ENCODE measurements at places on chromosomes 7 and 10.

DNA sequence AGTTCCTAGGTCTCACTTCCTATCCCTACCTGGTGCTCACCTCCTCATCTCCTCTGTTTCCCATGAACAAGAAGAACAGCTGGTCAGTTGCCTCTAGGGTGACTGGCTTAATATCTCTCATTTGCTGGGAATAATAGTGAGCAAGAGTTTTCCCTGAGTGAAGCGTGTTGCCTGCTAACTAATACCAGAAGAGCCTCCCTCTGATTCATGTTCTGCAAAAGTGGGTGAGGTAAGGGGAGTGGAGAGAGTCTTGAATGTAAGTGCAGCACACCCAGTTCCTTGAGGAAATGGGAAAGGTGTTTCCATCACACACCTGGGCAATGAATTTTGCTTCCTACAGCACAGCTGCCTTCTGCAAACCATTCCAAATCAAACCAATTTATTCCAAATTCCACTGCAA is 29.6 kb downstream of the FZD1 start:
- DNase-seq, result no peak

DNA sequence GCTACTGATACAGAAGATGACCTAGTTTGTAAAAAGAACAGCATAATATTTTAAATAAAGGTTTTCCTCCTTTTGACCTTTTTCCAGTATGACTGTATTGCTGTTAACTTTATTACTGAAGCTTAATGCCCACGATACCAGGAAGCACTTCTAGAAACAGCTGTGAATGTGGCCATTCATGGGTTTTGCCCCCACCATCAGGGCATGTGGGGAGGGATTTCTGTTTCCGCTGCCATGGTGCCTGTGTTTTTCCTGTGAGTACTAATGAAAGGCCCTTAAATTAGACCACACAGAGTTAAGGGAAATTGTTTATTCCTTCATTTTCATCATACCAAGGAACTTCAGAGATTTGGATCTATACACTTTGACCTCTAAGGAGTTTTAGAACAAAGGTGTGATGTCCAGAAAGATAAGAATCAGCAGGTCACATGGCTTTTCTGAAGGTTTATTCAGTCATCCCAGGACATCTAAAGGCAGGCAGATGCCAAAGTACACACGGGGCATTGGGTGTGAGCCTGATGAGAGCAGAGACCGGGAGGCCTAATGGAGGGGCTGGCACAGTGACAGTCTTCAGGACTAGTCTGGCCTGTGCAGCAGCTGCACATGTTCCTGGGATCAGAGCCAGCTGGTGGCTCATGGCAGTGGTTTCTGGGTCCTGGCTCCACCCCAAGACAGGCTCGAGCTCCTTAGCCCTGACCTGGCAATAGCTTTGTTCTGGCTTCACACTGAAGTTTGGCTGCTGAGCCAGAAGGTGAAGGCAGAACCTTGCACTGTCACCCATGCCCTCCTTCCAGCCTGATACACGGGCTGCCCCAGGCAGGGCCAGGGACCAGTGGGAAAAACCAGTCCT is 190.9 kb downstream of the REEP3 start:
- DNase-seq, result peak; percentile 71

DNA sequence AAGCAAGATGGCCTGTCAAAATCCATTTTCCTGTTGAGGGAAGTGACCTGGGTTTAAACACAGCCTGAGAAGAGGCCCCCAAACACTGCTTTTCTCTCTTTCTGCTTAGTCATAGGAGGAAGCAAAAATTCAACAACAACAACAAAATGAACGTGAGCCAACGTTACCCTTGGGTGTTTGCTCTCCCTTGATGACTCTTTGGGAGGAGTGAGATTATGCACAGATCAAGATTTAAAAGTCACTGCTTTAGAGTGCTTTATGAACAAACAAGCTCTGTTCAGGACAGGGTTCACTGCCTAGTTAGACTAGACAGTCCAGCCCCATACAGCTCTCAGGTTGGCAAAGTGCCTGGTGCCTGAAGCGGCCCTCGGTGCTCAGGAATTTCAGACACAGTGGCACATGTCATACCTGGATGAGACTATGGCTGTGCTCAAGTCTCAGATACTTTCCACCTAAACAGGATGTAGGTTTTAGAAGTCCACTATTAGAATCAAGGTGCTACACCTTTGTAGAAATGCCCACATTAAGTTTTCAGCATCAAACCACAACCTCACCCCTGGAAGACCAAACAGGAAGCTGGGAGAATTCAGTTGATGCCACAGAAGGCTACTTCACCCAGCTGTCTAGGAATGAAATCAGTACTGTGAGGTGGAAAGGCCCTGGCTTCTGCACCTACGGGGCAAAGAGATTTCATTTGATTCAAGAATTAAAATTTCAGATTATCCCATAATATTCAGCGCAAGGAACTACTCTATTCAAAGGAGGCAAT is 38.7 kb downstream of the DENND11 start:
- peak; percentile 60 for DNase-seq

- DNase-seq, result no peak
Measured at GRCh38 chr10:15695852-15696251, 23.9 kb downstream of the ITGA8 start.

DNA sequence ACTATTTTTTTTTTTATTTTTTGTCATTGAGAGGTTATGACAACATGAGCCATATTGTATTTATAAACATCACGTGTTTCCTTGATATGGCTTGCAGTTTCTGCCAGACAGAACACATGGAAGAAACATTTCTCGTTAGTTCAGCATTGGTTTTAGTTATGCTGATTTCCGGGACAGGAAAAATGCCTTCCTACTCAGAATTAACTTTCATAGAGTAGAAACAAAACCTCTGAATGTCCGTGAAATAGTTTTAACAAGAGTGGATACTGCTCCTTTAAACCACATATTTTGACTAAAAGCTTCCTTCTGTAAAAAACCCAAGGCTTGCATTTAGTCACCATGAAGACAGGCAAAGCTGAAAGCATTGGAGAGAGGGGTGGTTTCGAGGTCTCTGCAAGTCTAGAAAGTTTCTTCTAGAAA is 240.4 kb downstream of the KIAA1217 start:
- DNase-seq, result no peak

DNA sequence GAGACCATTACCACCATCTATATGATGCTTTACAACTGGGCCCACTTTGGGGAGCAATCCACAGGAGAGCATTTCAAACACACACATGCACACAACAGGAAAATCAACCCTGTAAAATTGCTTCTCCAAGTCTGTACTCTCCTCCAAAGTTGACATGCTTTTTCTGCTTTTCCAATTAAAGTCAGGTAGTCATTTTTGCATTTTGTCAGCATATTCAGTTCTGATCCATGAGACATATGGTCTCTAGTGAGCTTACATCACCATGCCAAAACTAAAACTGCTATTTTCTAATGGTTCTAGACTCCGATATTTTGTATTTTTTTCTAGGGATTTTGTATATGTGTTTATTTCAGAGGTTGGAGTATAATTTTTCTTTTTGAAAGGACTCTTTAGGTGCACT is 373.5 kb upstream of the LRRTM3 start:
- DNase-seq, result no peak

DNA sequence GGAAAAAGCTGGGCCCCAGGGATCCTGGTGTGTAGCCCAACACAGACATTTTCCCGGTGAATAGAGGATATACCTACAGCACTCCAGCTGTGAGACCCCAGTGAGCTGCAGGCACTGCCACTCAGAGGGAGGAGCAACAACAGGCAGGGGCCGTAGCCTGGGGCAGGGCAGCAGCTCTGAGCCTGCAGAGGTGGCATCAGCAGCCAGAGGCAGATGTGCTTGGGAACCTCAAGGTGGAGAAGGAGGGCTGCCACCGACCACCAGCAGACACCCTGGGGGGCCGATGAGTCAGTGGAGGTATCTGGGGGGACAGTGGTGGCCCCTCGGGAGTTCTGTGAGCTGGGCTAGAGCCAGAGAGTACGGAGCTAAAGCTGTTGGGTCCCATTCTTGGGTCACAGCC is 110.2 kb upstream of the GDF10 start:
- no peak for DNase-seq

- DNase-seq, result peak; percentile 28
Measured at GRCh38 chr7:117385363-117386109, 41.8 kb downstream of the ASZ1 start.

- DNase-seq, result no peak
Measured at GRCh38 chr10:14705548-14706230, 69.0 kb downstream of the FAM107B start.

GRCh38 chr10:14312014-14312413 is 18.7 kb downstream of the FRMD4A start:
- no peak for DNase-seq

GRCh38 chr7:114923403-114923713 is 1.5 kb downstream of the MDFIC start:
- no peak for DNase-seq

- no peak for DNase-seq
Measured at GRCh38 chr10:52674474-52674873, 98.1 kb downstream of the MBL2 start.

- DNase-seq, result no peak
Measured at GRCh38 chr10:132542086-132542775, 4.6 kb downstream of the INPP5A start.

- no peak for DNase-seq
Measured at GRCh38 chr10:111821871-111822270, 361.7 kb downstream of the GPAM start.

GRCh38 chr7:149854611-149855360 is 16.6 kb downstream of the ZNF862 start:
- DNase-seq, result peak; percentile 78

DNA sequence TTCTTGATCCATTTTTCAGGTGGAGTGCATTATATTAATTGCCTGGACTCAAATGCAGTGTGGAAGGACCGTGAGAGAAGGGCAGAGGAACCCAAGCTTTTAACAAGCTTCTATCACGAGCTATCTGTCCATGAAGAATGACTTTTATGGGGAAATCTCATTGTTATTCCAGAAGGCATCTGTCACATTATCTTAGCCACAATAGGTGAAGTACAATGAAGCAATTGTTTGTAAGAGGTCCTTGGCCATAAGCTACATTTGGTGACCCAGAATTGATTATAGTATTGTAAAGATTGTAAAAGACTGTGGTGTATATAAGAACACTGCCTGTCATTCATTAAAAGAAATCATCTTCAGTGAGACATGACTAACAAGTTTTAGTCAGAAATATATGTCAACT is 58.6 kb upstream of the RELN start:
- no peak for DNase-seq

DNA sequence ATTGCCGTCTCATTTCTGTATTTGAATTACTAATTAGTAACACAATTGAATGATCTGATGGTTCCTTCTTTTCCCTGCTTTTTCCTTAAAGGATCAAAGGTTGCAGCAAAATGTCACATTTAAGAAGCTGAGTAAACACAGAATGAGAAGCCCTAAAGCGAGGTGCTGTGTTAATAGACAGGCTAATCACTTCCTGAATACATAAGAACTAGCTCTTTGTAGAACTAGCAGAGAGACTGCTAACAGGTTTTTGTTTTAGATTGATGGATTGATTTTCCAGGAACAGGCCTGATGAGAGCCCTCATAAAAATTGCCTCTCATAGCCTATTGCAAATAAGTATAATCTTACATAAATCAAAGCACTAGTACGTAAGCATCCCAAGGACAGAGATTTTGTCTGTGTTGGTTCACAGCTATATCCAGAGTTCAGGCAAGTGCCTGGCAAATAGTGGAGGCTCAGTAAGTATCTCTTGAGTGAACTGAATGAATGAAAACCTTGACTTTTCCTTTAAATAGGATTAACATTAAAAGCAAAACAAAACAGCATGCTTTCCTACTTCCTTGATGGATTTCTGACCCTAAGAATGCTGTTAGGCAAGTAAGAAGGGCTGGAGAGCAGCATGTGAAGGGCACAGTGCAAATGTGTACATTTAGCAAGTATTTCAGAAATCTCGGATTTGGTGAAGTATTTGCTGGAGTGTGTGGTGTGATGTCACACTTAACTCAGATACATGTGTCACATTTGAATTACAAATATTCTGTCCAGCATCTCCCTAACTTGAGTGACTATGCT is 3.3 kb downstream of the TMEM229A start:
- no peak for DNase-seq

GRCh38 chr10:110392121-110392520 is 87.4 kb upstream of the SMNDC1 start:
- no peak for DNase-seq

DNA sequence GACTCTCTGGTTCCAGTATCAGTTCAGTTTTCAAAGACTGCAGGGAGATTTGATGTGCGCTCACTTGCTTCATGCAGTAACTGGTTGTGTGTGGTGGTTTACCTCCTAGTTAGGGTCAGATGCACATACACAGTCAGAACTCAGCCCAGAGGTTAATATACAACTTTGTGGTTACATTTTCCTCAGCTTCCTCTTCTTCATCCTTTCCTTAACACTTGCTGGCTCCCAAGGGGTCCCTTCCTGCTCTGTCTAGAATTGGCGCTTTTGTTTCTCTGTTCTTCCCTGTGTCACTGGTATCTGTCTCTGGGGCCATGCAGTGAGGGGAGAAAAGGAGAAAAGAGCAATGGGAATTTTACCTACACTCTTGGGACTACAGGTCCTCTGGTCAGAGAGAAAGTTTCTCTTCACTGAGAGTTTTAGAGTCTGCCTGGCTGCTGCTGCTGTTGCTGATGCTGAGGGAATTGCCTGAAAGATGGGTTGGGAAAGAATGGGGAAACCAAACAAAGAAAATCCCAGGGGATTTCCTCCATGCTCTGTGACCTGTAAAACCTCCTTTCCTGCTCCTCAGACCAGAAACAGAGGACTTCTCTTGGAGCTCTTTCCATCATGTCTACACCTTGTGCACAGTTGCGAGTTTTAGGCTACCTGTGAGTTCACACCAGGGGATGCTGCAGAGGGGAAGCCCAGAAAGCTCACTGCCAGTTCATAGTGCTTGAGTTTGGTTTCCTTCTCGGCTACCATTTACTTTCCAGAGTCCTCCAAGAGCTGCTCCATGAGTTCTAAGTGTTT is 74.6 kb downstream of the WDFY4 start:
- no peak for DNase-seq

DNA sequence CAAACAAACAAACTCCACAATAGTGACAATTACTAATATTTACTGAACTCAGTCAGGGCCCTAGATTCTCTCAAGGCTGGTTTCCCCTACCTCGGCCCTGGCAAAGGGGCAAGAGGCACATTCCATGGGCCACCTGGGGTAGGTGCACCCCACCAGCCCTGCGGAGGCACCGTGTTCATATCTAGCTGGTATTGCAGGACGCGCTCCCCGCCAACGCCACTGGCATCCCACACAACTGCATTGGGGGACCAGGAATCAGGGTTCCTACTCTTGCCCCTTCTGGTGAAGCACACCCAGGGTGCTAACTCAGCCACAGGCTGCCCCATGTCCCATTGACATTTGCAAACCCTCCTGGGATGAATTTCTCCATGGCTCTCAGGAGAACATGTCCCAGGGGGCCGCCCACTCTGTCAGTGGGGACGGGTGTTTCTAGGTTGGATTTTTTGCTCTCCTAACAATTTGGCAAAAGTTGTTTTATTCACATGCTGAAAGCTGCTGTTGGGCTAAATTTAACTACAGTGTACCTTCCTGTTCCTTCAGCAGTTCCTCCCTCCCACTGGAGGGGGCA is 76.7 kb downstream of the ZRANB1 start:
- no peak for DNase-seq

- no peak for DNase-seq
Measured at GRCh38 chr7:25858200-25858524, 293.8 kb upstream of the NFE2L3 start.

- DNase-seq, result no peak
Measured at GRCh38 chr10:130203626-130204025, 67.4 kb downstream of the GLRX3 start.

All from COLO829 (cell line).